ENCODE measurements at places on chromosomes 11 and 22.

DNA sequence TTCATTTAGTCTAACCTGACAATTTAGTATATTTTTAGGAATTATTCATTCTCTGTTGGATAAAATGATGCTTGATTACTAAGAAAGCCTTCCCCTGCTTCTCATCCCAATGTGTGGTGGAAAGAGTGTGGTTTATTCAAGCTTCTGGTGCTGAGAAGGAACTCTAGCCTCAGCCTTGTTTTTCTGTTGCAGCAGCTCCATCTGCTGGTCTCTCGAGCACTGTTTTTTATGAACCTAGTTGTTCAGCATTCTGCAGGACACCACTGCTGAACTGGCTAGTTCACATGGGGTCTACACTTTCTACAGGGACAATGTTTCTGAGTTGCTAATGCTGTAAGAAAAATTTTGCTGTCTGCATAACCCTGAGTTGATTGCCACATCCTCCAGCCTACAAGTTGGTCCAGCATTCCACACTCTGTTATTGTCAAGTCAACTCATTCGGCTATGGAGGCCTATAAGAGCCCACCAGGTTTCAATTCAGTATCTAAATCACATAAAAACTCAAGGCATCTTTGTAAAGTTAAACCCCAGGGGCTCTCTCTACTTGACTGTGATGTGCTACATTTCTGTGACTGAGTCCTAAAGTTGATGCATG lies 14.3 kb downstream of the OR2AG2 start:
- DNase-seq: peak; percentile 51

- DNase-seq: no peak
Measured at GRCh38 chr11:118933486-118933885, 7.8 kb upstream of the BCL9L start.

DNA sequence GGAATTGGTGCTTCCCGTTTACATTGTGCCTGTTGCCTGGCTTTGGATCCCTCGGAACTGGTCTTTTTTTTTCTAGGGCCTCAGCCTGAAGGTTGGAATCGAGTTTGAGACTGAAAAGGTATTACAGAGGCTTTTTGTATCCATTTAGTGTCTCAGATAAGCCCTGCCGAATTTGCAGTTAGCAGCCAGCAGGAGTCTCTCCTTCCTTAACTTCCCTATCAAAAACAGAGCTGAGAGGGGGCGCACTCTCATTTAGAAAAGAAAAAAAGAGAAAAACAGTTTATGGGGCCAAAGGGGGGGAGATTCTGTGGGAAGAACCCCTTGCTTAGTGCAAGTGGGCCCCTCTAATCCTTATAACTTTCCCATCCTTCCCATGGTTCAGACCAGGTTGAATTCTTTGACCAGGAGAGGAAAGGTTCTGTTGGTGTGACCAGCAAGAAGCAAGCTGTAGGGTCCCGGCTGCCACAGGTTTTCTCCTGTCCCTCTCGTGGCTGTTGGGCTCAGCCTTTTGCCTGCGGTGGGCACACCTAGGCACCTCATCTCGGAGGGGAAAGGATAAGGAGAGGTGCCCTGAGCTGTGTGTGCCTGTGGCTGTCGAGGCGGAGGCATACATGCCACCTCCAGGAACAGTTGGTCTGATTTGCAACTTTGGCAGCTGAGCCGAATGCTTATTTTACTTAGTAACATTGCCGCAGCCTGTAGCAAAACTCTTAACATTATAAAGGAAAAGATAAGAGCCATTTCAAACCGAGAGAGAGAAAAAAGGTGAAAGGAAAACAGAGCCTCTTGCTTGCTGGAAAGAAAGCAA lies 565.0 kb upstream of the CNTN5 start:
- DNase-seq: no peak

DNA sequence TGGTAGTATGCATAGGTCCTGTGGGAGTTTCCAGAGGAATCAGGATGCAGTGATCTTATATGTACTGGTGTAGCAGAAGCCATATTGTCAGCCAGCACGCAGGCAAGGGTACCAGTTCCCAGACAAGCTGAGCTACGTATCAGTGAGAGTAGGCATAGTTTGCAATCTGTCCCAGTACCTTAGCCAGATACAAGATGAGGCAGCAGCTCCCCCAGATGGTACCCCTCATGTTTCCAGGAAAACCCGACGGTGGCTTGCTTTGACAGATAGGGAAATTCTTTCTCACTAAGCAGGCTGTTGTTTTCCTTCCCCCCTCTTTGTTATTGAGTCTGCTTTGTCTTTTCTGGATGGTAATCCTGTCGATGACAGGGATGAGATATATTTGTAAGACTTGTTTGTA lies 109.7 kb upstream of the RRM1 start:
- no peak for DNase-seq

- DNase-seq: peak; percentile 43
Measured at GRCh38 chr11:134124660-134125451, 56.0 kb downstream of the JAM3 start.

DNA sequence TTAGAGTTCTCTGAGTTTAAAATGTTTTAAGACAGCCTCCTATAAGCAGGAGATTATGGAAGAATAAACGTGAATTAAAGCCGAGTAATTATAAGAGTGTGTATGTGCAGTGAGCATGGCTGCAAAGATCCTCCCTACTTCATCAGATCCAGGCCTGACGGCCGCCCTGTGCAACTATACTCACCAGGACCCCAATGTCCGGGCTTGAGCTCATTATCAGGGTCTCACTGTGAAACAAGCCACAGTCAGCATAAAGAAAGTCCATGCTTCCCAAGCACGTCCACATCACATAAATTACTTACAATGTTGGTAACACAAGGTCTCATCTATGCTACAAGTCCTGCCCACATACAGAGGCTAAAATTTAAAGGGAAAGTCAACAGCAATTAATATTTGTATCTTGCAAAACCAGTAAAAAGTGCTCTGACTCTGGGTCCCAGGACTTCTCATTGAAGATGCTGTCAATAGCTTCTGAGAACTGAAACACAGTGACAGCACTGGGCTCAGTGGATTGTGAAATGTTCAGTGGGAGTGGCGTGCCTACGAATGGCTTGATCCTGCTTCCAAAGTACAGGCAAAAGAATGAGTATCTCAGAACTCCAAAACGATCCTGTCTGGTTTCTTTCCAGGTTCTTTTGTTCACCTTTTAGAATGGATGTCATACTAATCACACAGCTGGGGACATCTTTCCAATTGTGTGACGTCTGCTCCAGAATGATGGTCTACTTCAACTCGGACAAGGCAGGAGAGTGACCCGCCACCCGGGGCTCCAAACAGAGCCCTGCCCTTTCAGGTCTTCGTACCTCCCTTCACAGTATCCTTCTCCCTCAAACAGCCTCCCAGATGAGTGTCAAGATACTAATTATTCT lies 72.1 kb upstream of the ARFGAP3 start:
- DNase-seq: no peak

- DNase-seq: no peak
Measured at GRCh38 chr22:41780746-41781505, 19.6 kb upstream of the CCDC134 start.

DNA sequence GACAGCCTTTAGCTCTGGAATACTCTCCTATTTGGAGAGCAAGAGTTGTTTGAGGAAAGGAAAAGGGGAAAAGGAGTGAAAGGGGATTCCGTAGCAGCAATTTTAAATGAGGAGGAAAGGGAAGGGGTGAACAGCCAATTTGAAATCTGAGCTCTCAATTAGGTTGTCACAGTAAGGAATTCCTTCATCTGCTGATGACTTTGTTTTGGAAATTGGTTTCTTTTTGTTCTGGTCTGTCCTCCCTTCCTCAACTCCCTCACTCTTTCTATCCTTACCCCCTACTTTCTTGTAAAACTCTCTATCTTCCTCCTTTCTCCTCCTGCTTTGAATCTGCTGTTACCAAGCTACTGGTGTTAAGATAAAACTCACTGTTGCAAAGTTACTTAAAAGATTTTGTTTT lies 1155.6 kb downstream of the DLG2 start:
- no peak for DNase-seq

GRCh38 chr11:43942662-43943371 lies 380 bp downstream of the C11orf96 start:
- no peak for DNase-seq

DNA sequence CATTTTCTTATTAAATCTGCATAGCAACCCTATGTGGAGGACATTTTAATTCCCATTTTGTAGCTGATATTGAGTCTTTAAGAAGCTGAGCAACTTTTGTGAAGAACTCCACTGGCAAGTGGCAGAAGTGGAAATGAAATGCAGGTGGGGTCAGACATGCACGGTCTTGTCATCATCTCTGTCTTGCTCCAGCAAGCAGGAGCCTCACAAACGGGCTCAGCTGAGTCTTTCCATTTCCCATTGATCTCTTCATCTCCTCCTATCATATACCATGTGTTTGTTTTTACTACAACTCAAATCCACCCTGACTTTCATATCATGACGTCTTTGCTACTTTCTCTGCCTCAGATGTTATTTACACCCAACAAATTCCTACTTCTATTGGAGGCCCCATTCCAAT lies 97.9 kb upstream of the TENM4 start:
- no peak for DNase-seq

- no peak for DNase-seq
Measured at GRCh38 chr22:45644714-45645113, 26.9 kb upstream of the ATXN10 start.

DNA sequence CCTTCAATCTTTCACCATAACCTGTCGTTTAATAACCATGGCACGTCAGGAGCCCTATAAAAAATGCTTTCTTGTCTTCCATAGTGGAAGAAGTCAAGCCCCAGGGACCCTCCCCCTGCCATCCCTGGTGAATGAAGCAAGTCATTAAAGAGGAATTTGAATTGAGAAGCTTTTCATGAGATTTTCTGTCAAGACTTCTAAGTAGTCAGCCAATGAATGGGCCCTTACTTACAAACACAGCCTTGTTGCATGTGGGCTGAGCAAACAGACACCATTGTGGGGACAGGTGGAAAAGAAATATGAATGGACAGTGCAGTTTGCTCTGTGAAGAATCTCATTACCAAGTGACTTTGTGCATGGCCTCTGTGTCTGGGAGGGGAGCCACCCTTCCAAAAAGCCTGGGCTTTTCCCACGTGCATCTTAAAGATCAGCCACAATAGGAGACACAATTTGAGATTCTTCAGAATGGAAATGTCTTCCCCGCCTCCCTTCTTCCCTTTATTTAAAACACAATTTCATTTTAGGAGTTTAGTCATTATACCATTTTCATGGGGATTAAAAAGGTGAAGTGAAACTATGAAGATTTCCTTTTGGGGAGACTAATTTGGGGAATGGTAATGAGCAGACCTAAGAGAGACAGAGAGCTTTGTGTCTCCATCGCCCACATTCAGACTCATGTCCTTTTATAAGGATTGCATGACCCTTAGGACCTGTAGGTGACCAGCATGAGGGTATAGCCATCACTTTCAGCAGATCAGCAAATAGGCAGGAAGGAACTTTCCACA lies 152.0 kb downstream of the LRRC4C start:
- no peak for DNase-seq

DNA sequence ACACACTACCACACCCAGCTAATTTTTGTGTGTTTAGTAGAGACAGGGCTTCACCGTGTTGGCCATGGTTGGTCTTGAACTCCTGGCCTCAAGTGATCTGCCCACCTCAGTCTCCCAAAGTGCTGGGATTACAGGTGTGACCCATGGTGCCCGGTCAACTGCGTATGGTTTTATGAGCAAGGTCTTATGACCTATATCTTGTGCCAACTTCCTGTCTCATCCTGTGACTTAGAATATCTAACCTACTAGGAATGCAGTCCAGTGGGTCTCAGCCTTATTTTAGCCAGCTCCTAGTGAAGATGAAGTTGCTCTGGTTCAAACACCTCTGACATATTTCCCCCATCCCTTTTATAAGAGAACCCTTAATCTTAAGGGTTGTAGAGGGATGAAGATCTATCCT lies 66.1 kb upstream of the OR5AN1 start:
- no peak for DNase-seq

- DNase-seq: peak; percentile 55
Measured at GRCh38 chr22:36546932-36547331, 18.0 kb upstream of the EIF3D start.
